Substantia nigra (tissue), 51 donors: ENCODE measurements at places on chromosomes 4 and X.

DNA sequence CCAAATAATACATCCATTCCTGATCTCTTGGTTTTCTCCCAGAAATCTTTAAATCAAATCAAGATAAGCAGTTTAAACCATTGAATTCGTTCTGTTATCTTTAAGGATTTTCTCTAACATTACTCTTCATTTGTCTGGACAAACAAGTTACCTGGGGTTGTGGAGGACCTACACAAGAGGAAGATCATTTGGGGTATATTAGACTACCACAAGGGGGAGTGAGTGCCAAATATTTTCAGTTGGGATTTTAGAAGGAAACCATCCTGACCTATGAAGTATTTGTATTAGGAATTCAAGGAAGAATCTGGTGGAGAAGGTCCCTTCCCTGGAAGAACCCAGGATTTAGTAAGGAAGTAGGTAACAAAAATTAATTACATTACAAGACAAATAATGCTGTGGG is 12.0 kb upstream of the DCHS2 start:
- no peak for DNase-seq

DNA sequence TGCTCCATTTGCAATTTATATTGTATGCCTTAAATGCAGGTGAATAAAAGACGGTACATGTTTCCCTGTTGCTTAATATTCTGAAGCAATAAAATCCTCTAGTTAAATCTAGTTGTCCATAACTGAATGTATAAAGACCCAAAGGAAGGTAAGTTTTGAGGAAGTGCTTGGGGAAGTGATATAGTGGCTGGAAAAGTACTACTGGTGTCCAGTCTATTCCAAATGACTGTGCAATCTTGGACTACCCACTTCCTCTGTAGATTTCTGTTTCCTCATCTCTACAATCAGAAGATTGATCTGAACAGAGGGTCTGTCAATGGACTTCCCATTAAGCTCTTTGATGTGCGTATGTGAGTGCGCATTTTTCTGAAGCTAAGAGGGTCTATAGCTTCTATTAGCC is 17.0 kb downstream of the SNCA start:
- DNase-seq, result no peak

- no peak for DNase-seq
Measured at GRCh38 chr4:169342906-169343564, 72.3 kb upstream of the SH3RF1 start.

DNA sequence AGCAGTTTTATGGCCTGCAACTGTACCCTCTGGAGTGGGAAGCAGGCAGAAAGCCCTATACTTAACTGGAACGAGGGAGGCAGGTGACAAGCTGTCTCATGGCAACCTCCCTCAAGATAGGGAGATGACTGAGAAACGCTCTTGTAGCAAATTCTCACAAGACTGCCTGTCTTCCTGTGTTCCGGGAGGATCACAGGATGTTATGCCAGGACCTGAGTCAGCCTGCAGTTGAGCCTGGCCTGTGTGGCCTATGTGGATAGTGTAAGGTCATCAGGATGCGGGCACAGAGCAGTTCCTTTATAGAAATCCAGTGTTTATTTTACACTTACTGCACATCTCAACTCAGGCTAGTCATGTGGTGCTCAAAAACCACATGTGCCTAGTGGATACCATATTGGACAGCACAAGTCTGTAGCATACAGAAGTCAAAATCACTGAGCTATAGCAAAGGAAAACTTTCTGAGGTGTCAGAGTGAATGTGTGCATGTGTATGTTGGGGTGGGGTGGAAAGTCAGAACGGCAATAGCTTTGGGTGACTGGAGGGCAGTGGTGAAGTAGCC is 25.2 kb downstream of the TAF7L start:
- DNase-seq, result no peak

GRCh38 chrX:129798888-129799287 is 19.1 kb downstream of the SASH3 start:
- no peak for DNase-seq

GRCh38 chr4:6258741-6259140 is 10.9 kb upstream of the WFS1 start:
- no peak for DNase-seq

GRCh38 chrX:51461053-51462044 is 35.0 kb downstream of the NUDT11 start:
- no peak for DNase-seq

- no peak for DNase-seq
Measured at GRCh38 chr4:56728512-56728911, 47.4 kb upstream of the HOPX start.

DNA sequence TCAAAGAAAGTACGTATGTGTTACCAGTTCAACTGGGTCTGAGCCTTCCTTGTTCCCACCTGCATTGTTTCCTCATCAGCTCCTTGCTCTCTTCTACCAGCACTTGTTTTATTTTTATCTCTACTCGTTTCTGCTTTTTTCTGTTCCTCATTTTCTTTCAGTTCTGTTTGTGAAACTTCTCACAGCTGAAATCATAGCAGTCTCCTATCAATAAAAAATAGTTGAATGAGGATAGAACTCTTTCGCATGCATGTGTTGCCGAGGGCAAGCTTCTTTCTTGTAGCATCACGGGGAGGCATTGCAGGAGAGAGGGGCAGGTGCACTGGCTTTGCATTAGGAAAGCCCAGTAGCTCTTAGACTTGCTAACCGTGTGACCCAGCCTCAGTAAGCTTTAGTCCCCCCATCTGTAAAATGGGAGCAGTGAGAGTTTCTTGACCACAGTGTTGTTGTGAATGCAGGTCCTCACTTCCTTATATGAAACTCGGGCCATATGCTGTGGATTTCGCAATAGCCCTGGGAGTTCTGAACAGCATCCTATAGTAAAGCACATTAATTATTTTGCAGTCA is 24.7 kb downstream of the OFD1 start:
- no peak for DNase-seq

GRCh38 chr4:185580699-185581098 is 45.4 kb upstream of the PDLIM3 start:
- no peak for DNase-seq

DNA sequence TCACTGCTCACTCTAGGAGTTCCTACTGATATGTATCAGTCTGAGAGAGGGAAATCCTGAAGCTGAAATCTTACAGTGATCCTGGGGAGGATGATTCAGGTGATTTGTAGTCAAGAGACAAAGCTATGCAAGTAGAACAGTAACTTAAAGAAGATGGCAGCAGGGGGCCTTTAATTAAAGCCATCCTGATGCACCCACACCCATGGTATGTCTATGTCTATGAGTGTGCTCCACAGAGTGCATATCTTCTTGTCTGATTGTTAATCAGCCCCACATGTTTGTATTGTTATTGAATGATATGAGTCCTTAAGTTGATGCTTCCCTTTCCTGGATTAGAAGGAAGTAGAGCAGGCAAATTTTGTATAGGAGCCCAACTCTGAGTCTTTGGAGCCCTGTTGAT is 78.8 kb downstream of the NHS start:
- no peak for DNase-seq

DNA sequence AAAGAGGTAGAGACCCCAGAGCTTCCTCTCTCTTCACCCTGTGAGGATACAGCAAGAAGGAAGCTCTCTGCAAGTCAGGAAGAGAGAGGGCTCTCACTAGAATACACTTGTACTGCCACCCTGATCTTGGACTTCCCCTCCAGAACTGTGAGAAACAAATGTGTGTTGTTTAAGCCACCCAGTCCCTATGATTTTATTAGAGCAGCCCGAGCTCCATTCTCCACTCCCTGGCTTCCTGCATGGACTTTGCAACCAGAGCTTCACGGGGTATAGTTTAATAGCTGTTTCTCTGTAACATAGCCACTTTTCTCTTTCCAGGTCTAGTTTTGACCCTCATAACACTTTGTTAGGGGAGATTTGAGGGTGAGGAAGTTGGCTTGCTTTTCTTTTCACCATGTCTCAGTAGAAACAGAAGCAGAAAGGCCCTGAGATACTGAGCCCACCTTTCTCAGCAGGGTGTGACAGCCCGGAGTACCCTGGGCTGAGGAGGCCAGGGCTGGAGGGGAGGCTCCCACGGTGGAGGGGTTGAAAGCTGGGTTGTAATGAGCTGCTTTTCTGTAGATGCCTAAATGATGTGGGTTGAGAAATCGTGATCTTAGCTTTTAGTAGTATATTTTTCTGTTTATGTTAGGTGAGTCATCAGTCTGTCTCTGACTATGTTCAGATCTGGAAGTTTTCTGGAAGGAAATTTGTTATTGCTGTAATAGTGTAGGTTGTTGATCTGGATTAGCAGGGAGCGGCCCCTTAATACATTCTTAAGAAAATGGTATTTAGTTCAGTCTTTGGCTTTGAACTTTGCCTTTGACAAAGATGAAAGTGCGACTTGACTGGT is 118.6 kb downstream of the PTTG2 start:
- no peak for DNase-seq

GRCh38 chr4:77332696-77333270 is 175.8 kb downstream of the CCNG2 start:
- DNase-seq, result no peak

GRCh38 chr4:159652871-159653270 is 550.0 kb downstream of the RAPGEF2 start:
- DNase-seq, result no peak

DNA sequence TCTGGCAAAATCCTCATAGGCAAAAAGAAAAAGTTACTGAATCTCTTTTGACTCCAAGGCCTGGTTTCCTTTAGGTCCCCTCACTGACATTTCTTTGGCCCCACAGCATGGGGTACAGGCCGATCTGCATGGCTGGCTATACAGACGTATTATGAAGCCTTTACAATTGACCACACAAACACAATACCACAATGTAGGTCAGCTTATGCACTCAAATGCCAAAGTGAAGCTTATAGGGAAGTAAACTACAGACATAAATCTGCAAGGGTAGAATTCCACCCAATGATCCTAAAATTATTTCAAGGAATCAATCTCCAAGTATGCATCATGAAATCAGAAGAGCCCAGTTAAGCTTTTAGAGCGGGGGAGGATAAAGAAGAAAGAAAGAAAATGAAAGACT is 20.7 kb downstream of the STX18 start:
- DNase-seq, result no peak

GRCh38 chr4:131248314-131248713 is 1900.8 kb upstream of the PCDH10 start:
- DNase-seq, result no peak

GRCh38 chrX:46770000-46770816 is 11.3 kb upstream of the SLC9A7 start:
- no peak for DNase-seq

DNA sequence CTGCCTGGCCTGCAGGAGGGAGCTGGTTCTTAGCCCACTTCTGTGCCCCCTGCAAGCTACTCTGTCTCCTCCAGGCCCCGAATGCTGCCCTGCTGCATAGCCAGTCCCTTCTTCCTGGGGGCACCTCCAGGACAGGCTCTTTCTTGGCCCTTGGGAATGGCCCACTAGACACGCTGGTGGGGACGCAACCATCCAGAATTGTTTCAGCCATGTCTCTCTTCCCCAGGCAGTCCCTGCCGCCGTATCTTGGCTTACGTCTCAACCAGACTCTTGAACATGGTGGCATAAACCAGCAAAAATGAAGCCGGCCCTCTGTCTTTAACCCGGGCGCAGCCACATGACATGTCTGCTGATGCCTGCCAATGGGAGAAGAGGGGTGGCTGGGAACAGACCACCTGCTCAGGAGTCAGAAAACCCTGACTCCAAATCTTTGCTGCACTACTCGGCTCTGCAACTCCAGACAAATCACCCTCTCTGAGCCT is 9.0 kb downstream of the LRPAP1 start:
- no peak for DNase-seq

DNA sequence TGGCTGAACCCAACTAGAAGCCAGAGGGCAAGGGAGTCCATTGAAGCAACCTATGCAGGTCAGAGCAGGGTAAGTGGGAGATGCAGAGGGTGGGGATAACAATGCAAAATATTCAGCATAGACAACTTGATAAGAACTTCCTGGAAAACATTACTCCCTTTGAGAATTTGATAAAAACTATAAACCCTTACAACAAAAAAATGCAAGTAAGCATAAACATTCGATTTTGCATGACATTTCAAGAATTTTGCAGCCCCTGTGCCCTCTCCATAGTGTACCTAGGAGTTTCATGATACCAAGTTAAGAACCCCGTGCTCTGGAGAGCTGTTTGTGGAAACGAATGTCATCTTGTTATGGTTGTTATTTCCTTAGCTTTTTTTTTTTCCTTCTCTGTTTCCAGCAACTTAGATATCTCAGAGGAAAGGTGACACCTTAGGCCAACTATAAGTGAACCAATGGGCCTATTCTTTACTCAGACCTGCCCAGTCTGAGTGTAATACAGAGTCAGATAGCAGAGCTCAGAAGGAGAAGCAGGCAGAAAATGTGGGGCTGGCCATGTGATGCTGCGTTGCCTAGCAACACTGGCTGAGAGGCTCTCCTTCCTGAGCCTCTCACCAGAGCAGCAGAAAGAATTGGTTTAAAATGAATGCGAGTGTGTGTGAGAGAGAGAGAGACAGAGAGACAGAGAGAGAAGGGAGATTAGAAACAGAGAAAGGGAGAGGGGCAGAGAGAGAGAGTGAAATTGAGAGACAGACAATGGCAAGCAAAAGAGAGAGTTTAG is 36.7 kb upstream of the GABRQ start:
- no peak for DNase-seq

- no peak for DNase-seq
Measured at GRCh38 chr4:83819582-83819981, 283.7 kb downstream of the GPAT3 start.

- DNase-seq, result no peak
Measured at GRCh38 chrX:66760651-66761050, 121.8 kb upstream of the EDA2R start.

DNA sequence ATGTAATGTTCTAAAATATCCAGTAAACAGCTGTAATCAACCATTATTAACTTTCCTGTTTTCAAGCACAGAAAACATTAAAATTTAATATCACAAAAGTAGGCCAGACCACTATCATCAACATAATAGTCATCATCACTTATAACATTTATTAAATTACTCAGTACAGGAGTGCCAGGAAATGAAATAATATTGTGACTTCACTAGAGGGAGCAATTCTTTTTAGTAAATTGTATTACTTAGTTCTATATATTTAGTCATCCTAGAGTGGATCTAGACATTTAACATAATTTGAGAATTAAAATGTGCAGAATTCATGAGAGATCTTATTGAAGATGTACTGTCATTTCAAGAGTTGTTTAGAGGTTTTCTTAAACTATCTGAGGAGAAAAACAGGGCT is 33.6 kb downstream of the PITX2 start:
- DNase-seq, result no peak

DNA sequence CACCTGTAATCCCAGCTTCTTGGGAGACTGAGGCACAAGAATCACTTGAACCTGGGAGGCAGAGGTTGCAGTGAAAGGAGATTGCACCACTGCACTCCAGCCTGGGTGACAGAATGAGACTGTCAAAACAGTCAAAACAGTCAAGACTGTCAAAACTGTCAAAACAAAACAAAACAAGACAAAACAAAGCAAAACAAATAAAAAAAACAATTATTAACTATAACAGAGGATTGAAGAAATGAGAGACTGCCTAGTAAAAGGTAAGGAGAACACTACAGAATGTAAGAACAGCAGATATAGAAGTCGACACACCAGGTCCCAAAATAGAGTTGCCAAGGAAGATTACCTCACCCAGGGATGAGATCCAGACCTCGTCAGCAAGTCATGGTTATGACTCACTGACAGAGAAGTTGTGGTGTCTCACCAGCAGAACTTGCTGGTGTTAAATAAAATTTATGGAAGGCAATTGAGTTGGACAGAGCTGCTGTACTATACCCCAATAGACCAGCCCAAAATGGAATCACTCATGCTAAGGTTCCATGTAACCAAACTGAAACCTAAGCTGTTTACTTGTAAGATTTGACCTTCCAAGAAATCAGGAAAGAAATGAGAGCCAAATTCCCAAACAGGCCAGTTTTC is 32.1 kb upstream of the GK start:
- no peak for DNase-seq
